Lung (tissue), 17 donors: ENCODE measurements at places on chromosomes 12 and 14. TPM values are rescaled to one million over a fixed set of nuclear protein-coding genes. Genes with fewer than 3 reads are reported as not detected.

- peaks cover 34% of the 10 kb centered on the region for H3K36me3 ChIP-seq
- H3K4me1 ChIP-seq = no peaks in the 10 kb centered on the region
- no peaks in the 10 kb centered on the region for H3K27me3 ChIP-seq
- no peak for DNase-seq
Measured at GRCh38 chr12:104090685-104091084, 26.4 kb downstream of the HCFC2 start.

- DNase-seq = no peak
- no peaks in the 10 kb centered on the region for H3K36me3 ChIP-seq
- no peak overlapping the region for H3K4me3 ChIP-seq
- H3K27ac ChIP-seq = no peak overlapping the region
- H3K4me1 ChIP-seq = peaks cover 15% of the 10 kb centered on the region
- no peaks in the 10 kb centered on the region for H3K27me3 ChIP-seq
Measured at GRCh38 chr12:537772-538171, 78.0 kb downstream of the B4GALNT3 start.

DNA sequence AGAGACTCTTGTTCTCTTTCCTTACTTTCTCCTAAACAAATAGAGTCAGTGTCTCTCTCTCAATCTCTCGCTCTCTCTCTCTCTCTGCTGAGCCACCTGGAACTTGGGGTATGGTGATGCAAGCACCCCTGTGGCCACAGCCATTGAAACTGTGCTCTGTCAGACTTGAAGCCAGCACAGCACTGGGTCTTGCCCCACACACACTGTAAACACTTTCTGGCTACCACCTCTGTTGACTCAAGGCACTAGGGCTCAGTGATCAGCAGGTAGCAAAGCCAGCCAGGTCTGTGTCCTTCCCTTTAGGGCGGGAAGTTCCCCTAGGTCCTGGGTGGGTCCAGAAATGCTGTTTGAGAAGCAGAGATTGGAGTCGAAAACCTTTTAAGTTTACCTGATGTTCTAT lies 125.9 kb upstream of the GARIN6 start:
- DNase-seq = no peak
- no peaks in the 10 kb centered on the region for H3K4me1 ChIP-seq
- H3K36me3 ChIP-seq = no peaks in the 10 kb centered on the region
- no peak overlapping the region for H3K27ac ChIP-seq
- no peak overlapping the region for H3K4me3 ChIP-seq

DDN gene
- 0.11 TPM for total RNA-seq

DNA sequence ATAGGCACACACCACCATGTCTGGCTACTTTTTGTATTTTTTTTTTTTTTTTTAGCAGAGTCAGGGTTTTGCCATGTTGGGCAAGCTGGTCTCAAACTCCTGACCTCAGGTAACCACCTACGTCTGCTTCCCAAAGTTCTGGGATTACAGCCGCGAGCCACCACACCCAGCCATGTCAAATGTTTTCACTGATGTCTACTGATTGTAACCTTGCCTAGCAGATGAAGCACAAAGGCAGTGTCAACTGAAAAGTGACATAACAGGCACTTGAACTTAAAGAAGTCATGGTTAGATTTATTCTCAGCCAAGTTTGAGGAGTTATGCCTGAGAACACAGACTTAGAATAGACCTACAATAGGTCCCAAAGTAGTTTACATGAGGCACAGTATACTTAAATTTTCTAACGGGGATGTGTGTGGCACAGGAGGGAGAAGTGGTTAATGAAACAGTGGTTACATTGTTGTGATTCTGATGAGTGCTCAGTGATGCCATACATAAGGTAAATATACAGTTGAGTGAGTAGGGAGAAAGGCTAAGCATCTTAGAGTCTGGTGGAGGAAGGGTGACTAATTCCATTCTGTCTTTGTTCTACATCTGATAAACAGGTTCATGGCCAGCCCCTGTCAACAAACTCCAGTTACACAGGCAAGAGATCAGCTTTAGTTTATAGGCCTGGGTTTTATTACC lies 12.6 kb upstream of the RNASE4 start:
- H3K4me3 ChIP-seq = no peak overlapping the region
- H3K4me1 ChIP-seq = no peaks in the 10 kb centered on the region
- H3K27me3 ChIP-seq = no peaks in the 10 kb centered on the region
- H3K36me3 ChIP-seq = no peaks in the 10 kb centered on the region
- no peak for DNase-seq

DNA sequence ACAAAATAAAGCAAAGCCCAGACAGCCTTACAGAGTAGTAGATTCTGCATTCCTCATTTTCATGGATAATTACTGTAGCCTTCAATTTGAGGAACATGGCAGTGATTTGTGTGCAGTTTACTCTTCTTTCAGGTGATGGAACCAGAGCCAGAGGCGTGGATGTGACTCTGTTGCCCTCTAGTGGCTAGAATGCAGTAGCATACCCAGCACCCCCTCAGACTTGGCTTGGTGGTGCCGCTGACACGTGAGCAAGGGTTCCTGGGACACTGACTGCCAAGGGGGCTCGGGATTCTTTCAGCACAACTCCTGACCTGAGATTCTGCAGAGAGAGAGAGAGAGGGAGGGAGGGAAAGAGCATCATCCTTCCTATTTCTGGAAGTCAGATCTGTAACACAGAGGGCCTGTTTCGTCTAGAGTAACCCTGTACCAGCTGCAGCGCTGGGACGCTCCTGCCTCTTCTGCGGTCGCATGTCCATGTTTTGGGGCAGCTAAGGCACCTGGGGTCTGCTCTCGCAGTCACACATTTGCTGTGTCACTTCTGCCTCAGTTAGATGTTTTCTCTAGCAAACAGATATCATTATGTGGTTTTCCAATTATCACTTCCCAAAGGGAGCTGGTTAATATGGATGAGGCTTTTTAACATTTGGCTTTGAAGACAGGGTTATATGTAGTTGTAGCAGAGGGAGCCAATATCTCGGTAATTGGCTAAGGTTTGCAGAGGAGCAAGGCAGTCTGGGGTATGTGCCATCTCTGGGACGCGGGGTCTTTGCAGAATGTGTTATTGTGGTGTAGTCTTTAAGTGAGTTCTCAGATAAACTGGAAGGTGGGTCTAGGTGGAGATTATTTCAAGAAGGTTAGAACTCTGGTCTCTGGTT lies 428.1 kb downstream of the NRXN3 start:
- peak; percentile 57 for DNase-seq
- no peaks in the 10 kb centered on the region for H3K27me3 ChIP-seq
- no peak overlapping the region for H3K27ac ChIP-seq
- no peak overlapping the region for H3K4me3 ChIP-seq
- H3K36me3 ChIP-seq = no peaks in the 10 kb centered on the region
- H3K4me1 ChIP-seq = no peaks in the 10 kb centered on the region

DAO gene
- not detected for total RNA-seq

DNA sequence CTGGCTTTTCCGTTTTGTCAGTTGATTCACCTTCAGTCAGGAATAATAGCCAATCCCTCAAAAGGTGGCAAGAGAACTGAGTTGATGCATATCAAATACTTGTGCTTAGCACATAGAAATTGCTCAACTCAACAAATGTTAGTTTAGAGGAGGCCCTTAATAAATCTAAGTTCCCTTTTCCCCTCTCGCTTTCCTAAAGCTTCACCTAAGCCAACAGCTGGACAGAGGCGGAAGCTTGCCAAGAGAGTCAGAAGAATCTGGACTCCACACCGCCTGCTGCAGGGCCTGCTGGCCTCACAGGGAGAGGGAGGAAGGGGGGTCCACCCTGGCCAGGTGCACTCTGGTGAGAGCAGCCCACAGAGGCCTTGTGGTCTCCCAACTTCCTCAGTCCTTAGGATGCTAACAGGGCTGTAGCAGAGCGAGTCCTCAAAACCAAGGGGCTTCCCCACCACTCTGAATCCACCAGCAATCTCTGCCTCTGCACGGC lies 213.1 kb downstream of the CHST11 start:
- peak; percentile 75 for DNase-seq
- H3K4me3 ChIP-seq = no peak overlapping the region
- peak overlapping the region; percentile 87 for H3K27ac ChIP-seq
- no peaks in the 10 kb centered on the region for H3K27me3 ChIP-seq

DNA sequence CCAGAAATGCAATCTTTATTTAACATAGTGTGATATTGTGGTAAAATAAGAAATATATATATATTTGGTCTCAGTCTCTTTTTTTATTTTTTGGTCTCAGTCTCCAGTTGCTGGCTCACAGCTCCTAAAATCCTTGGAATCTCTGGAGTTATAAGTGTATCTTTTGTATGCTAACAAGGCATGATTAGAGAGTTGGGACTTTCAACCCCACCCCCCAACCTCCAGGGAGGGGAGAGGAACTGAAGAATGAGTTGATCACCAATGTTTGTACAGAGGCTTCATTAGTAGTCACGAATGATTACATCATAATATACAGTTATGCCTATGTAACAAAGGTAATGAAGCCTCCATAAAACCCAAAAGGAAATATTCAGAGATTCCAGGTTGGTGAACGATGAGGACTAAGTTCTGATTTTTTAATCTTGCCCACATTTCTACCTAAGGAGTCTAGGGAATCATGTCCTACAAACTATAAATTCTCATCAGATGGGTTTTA lies 22.8 kb upstream of the LALBA start:
- H3K27me3 ChIP-seq = no peaks in the 10 kb centered on the region
- no peak overlapping the region for H3K4me3 ChIP-seq
- no peak overlapping the region for H3K27ac ChIP-seq

GRCh38 chr14:96368534-96368933 lies 5.2 kb downstream of the GSKIP start:
- no peaks in the 10 kb centered on the region for H3K27me3 ChIP-seq
- peaks cover 5% of the 10 kb centered on the region for H3K4me1 ChIP-seq
- no peaks in the 10 kb centered on the region for H3K36me3 ChIP-seq
- DNase-seq = no peak
- no peak overlapping the region for H3K4me3 ChIP-seq

DNA sequence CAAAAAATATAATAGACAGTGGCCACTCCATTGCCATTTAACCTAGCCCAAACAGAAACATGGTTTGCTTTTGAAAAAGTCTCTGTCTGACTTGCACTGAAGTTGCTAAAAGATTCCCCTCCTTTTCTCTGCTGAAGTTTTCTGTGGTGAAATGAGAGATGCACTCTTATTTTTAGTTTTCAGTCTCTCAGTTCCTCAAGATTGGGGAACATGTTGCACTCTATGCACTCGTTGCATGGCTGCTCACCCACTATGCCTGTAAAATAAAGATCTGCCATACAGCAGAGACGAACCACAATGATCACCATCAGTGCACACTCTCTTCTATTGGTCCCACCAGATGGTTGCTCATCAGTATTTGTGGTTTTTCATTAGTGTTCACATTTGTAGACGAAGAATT lies 13.1 kb upstream of the DAAM1 start:
- no peak for DNase-seq
- no peak overlapping the region for H3K4me3 ChIP-seq
- H3K36me3 ChIP-seq = no peaks in the 10 kb centered on the region
- peaks cover 3% of the 10 kb centered on the region for H3K27me3 ChIP-seq
- no peak overlapping the region for H3K27ac ChIP-seq

GRCh38 chr12:110224379-110225304 lies 56.4 kb upstream of the ATP2A2 start:
- H3K27me3 ChIP-seq = no peaks in the 10 kb centered on the region
- peak overlapping the region; percentile 17 for H3K27ac ChIP-seq
- H3K4me3 ChIP-seq = no peak overlapping the region

- no peak overlapping the region for H3K4me3 ChIP-seq
- H3K27me3 ChIP-seq = no peaks in the 10 kb centered on the region
- H3K4me1 ChIP-seq = no peaks in the 10 kb centered on the region
- no peaks in the 10 kb centered on the region for H3K36me3 ChIP-seq
- H3K27ac ChIP-seq = no peak overlapping the region
Measured at GRCh38 chr14:54322246-54322645, 74.6 kb upstream of the CDKN3 start.

CCDC38 gene
- total RNA-seq = 0.15 TPM

GRCh38 chr12:7354529-7354928 lies 50.7 kb downstream of the ACSM4 start:
- H3K27ac ChIP-seq = no peak overlapping the region
- no peaks in the 10 kb centered on the region for H3K4me1 ChIP-seq
- H3K4me3 ChIP-seq = no peak overlapping the region
- H3K36me3 ChIP-seq = no peaks in the 10 kb centered on the region

- H3K27me3 ChIP-seq = no peaks in the 10 kb centered on the region
Measured at GRCh38 chr12:21459474-21459873, 22.0 kb downstream of the PYROXD1 start.

ALG10 gene
- 20.8 TPM for total RNA-seq

- no peaks in the 10 kb centered on the region for H3K4me1 ChIP-seq
- H3K27me3 ChIP-seq = no peaks in the 10 kb centered on the region
- H3K27ac ChIP-seq = no peak overlapping the region
- peaks cover 3% of the 10 kb centered on the region for H3K36me3 ChIP-seq
Measured at GRCh38 chr14:77473921-77474320, 16.0 kb downstream of the AHSA1 start.

GRCh38 chr12:121871467-121871866 lies 12.8 kb upstream of the HPD start:
- no peak overlapping the region for H3K4me3 ChIP-seq
- no peak for DNase-seq
- no peaks in the 10 kb centered on the region for H3K27me3 ChIP-seq
- H3K27ac ChIP-seq = no peak overlapping the region
- no peaks in the 10 kb centered on the region for H3K36me3 ChIP-seq

DNA sequence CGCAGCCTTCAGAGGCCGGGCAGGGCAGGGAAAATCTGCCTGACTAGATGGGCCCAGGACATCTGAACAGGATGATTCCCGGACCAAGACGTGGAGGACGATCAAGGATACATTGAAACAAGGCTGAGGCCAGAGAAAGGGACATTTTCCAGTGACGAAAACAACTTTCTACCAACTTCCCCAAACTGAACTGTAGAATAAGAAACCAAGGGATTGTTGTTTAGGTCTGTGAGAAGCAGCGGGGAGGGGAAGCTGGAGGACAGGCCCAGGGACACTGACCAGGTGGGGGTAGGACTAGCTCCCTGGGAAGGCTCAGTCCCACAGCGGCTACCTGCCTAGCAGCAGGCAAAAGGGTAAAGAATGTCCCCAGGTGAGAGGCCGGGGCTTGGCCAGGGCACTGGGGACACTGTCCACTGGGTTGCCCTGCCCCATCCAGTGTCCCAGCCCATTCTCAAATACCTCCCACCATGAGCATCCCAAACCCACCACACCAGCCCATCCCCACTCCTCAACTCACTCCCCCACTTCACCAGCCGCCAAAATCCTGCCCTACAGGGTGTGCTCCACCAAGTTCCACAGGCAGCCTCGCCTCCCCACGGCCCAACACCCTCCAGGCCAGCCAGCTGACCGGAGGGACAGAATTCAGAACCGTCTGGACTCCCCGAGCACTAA lies 995 bp downstream of the TNFRSF1A start:
- no peaks in the 10 kb centered on the region for H3K36me3 ChIP-seq
- H3K4me3 ChIP-seq = peak overlapping the region; percentile 98
- H3K27me3 ChIP-seq = no peaks in the 10 kb centered on the region
- H3K27ac ChIP-seq = peak overlapping the region; percentile 97
- no peak for DNase-seq

GRCh38 chr14:22896760-22897159 lies 13.7 kb downstream of the REM2 start:
- H3K4me3 ChIP-seq = no peak overlapping the region
- peaks cover 12% of the 10 kb centered on the region for H3K36me3 ChIP-seq
- H3K4me1 ChIP-seq = peaks cover 10% of the 10 kb centered on the region
- no peak overlapping the region for H3K27ac ChIP-seq

- no peaks in the 10 kb centered on the region for H3K27me3 ChIP-seq
- DNase-seq = no peak
- no peak overlapping the region for H3K27ac ChIP-seq
- no peak overlapping the region for H3K4me3 ChIP-seq
- no peaks in the 10 kb centered on the region for H3K36me3 ChIP-seq
Measured at GRCh38 chr14:22668863-22669262, 24.7 kb upstream of the OR6J1 start.

GRCh38 chr12:68641138-68641537 lies 30.4 kb downstream of the RAP1B start:
- no peaks in the 10 kb centered on the region for H3K27me3 ChIP-seq
- H3K4me1 ChIP-seq = no peaks in the 10 kb centered on the region
- H3K4me3 ChIP-seq = no peak overlapping the region
- DNase-seq = no peak
- no peaks in the 10 kb centered on the region for H3K36me3 ChIP-seq

UNC79 gene
- 0.25 TPM for total RNA-seq
